Activated CD4-positive, alpha-beta T cell treated with anti-CD3 and anti-CD28 coated beads, Interleukin-2, Interleukin-6, amounts not matched to agents 100 ng/mL and 50 ng/mL, durations not matched to agents 16 hours and 8 hours (primary cell): ENCODE measurements at places on chromosomes 12 and 14.

- DNase-seq = no peak
These were observed 75.5 kb upstream of the CPSF6 start for GRCh38 chr12:69163681-69164362.

DNA sequence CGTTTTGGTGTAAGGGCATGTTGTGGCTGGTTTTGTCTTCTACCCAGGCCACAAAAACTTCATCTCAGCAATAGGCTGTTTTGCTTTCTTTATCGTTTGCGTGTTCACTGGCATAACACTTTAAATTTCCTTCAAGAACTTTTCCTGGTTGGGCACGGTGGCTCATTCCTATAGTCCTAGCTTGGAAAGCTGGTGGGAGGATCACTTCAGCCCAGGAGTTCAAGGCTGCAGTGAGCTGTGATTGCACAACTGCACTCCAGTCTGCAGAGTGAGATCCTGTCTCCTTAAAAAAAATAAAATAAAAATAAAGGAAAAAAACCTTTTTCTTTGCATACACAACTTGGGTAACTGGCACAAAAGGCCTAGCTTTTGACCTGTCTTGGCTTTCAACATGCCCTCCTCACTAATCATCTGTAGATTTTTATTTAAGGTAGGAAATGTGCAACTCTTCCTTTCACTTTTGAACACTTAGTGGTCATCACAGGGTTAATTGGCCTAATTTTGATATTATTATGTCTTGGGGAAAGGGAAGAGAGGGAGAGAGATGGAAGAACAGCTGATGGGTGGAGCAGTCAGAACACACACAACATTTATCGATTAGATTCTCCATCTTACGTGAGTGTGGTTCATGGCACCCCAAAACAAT, 78.9 kb upstream of the PSMA6 start:
- no peak for DNase-seq

DNA sequence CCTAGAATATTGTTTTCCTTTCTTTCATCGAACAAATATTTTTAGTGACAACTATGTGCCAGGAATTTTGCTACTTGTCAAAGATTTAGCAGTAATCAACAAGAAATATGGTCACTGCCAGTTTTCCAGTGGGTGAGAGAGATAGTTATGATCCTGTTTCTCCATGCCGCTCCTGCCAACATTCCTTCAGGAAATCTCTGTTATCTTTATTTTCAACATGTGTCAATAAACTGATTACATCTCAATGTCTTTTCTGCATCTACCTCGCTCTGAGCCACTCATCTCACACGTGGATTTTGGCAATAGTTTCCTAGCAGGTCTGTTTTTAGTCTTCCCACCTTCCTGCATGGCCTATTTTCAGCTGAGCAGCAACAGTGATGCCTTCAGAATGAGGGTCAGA, 650.0 kb upstream of the STXBP6 start:
- no peak for DNase-seq

DNA sequence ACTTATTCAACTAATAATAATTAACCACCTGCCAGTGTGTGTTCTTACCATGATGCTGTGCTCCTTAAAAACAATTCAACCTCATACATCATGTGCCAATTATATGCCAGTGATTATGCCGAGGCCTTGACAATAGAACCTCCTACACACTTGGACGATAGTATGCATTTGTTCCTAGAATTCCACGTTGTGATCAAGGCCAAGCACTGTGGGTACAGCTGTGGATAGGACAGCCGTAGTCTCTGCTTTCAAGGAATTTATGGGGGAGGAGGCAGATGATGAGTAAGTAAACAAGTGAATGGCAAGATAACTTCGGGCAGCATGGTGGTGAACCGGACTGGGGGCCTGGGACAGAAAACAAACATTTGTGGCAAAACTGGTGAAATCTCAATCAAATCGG, 18.0 kb upstream of the MYO1H start:
- DNase-seq = no peak

DNA sequence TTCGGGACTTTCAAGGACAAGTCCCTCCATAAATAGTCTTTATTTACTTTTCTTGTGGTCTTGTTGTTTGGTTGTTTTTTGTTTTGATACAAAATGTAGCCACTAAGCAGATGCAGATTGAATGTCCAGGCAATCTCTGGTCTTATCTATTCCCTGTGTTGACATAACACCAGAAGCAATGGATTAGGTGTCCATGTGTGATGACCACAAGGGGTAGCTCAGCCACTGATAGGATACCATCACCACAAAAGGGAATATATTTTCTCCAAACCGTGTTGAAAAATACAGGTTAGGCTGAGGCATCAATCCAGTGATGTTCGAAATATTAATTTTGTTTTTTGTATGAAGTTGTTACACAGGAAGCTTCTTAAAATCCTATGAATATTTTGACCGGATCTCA, 196.3 kb downstream of the EPS8 start:
- DNase-seq = no peak

DNA sequence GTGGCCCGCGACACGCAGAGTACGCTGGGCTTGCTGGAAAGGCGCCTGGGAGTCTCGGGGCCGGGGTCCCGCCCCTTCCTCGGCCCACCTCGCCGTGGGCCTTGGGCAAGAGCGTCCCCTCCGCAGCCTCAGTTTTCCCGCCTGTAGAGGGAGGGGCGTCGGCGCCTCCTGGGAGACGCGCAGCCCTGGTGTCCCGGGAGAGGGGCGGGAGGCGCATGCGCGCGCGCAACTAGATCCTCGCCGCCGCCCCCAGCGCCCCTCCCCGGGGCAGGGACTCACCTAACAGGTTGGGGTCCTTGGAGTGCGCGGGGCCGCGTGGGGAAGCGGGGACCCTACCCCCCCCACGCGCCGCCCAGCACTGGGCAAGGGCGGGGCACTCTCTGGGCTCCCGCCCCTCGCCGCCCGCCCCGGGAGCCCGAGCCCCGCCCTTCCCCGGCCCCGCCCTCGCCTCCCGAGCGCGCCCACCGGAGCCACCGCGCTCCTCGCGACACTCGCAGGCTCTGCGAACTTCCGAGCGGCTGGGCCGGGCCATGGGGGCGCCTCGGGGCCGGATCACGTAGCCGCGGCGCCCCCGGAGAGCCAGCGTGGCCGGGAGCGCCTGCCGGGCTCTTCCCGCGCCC, at the start of gene KIF26A:
TSS of gene KIF26A (plus strand) at position 490 of the 620 bp plus-strand sequence. CDS start 136 bp downstream, outside the sequence.
- DNase-seq = peak; percentile 23

DNA sequence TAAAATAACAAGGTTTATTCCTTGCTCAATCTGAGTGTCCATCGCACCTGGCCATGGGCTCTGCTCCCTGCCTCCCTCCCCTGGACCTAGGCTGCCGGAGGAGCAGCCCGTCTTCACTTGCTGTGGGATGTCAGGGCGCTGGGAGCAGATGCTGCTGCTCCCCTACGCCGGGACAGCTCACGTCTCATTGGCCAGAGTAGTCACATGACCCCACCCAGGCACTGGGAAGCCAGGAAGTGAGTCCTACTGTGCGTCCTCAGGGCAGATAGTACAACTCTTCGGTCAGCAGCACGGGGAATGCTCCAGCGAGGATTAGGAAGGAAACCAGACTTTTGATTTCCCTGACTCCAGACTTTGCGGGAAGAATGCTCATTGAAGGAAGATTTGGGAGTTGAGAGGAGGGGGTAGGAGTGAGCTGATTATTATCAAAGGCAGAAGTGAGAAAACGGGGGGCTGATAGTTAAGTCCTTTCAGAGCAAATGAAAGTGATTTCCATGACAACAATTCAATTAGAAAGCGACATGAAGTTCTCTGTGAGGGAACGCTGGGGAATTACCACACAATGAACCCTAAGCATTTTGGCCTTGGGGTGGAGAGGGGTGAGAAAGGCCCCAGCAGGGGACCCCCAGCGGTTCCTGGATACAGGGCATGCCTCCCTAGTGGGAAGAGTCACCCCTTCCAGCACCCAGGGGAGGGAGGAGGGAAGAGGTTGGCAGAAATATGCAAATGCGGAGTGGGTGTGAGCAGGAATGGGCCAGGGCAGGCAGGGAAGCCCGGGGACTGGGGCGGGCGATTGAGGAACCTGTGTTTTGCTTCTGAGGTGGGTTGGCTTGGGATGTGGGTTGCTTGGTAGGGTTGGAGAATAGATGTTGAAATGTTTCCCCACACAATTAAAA, 215.5 kb downstream of the AACS start:
- no peak for DNase-seq

DNA sequence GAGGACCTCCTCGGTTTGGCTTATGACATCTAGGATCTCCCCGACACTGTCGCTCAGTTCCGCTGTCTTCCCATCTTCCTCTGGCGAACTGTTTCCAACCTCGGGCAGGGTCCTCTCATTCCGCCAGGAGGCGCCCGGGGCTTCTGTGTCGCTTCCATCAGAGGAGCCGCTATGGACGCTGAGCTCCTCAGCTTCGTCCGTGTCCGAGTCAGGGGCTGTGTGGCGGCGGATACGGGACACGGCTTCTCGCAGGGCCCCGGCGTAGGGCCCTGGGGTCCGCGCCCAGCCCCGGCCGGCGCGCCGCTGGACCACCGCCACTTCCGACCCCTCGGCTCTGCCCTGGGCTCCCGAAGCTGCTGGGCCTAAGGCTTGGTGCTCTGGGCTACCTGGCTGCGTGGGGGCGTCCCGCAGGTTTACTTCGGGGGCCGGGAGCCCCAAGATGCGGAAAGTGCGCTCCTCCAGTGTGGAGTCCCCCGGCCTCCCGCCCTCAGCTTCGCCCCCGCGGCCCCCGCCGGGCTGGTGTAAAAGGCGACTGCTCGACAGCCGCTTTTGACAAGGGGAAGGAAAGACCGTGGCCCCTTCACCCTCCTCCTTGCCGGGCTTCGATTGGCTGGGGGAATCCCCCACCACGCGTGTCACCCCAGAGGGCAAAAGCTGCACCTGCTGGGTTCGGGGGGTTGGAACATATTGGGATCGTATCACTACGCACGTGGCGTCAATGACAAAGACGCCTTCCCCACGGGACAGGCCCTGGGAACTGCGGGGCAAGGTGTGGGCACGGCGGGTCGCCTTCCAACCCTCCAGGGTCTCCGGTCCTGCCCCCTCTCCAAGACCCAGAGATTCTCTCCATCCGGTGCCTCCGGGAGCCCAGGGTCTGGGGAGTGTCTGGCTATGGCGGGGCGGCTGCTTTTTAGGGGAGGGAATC, 2.1 kb downstream of the DDN start:
- DNase-seq = peak; percentile 70

DNA sequence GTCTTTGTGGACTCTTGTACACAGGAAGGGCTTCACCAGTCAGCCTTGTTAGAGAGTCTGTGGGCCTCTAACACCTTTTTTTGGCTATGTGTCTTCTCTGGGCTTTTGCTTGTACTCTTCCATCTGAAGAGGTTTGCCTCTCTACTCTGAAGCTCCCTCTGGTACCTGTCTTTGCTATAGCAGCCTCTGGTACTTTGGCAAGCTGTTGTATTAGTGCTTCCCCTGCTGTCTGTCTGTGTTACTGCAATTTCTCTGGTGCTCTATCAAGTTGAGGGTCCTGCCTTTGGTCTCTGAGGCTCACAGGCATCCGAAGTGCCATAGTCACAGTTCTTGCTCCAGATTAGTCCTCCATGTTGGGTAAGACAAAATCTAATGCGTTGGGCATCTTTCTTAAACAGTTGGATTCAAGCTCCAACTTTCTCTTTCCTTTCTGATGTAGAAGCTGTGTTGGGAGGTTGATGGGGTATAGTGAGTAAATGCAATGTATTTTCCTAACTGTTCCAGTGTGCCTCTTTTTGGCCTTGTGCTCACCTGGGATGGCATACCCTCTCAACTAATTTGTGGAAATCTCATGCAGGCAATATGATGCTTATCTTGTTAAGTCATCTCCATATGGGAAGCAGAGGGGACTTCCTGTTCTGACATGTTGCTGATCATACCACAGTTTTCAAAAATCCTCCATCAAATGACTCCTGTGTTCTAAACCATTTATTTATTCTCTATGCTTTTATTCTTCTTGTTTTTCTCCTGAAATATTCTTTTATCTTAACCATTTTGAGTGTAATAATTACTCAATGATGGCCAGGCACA, 88.8 kb downstream of the ATF7IP start:
- DNase-seq = peak; percentile 59

DNA sequence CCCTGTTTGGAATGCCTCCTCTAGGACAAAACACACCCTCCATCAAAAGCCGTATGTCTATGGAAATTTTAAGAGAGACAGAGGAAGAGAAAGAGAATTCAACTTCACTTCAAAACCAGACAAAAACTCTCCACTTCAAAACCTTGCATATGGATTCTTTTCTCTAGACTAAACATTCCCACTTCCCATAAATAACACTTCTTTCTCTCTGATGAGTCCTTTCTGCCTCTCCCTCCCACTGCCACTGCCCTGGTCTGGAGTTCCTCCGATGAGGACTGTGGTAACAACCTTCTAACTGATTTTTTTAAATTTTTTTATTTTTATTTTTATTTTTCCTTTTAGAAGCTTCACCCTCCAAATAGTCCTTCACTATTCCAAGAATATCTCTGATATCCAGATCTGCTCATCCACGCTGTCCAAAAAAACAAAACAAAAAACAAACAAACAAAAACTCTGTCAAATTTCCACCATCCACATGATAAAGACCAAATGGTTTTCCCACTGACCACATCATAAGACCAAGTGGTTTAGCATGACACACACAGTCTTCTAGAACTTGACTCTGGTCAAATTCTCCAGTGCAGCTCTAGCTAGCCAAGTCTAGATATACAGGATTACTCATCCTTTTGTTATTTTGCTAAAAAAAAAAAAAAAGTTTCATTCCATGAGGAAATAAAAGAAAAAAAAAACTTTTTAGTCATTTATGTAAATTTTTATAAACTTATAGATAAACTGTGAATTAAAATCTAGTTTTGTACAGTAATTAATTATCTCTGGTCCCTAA, 256.0 kb downstream of the PPFIA2 start:
- no peak for DNase-seq
